Hepatocyte (in vitro differentiated cells): ENCODE measurements at places on chromosomes 12 and 14.

DNA sequence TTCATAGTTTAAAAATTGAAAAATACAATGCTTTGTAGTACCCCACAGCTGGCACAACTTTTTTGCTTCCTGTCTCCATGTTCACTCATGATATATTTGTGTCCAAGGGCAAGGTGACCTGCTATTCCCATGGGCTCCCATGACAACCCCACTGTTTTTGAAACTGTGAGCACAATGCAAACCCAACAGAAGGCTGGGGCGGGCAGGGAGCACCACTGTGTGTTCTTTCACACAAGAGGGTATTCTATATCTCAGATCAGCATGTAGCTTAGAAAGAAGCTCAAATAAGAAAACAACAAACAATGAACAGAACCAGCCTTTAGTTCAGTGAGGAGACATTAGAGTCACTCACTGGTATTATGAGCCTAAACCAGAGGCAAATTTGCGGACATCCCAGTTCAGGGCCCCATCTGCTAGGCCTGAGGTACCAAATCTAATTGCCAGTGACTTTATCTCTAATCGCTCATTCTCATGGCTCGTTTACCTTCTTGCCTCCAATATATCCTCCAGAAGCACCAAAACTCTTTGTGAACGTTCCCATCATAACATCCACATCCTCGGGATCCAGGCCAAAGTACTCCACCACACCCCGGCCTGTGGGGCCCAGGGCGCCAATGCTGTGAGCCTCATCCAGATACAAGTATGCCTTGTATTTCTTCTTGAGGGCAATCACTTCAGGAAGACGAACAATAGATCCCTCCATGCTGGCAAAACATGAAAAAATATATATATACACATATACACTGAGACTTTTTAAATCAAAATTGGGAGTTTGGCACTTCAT, 56.4 kb upstream of the ISM2 start:
- DNase-seq: no peak

DNA sequence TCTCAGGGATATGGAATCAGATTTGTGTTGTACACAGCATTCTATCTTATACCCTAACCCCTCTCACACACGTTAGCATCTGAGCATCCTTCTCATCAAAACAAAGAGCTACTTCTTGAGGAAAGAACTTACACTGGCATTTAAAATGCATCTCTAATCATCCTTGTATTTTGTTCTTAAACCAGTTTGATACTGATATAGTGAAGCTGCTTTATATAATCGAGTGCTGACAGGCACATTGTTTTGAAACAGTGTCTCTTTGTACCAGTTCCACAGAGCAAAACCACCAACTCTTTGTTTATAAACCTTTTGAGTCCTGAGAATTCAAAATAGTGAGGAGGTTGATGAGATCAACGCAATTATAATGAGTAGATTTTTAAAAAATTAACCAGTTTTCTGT, 8.8 kb downstream of the GPR33 start:
- no peak for DNase-seq

GRCh38 chr12:53887881-53888280, 50.8 kb upstream of the HOXC13 start:
- DNase-seq: no peak

- DNase-seq: peak; percentile 34
Observed at GRCh38 chr14:93905623-93906022, 21.5 kb upstream of the FAM181A start.

DNA sequence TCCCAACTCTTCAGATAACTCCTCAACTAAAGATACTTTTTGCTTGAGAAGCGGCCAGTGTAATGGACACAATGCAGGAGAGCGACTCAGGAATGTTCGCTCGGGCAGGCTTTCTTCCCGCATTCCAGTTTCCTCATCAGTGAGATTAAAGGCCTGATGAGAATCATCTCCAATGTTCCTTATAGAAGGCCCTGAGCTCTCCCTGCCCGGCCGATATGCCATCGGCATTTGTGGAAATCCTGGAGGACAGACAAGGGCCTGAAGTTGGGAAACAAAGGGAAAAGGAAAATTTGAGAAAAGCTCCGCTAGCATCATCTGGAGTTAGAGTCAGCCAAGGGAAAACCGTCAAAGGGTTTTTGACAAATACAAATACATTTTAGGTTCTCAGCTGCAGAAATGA, 38.0 kb upstream of the FOXN3 start:
- DNase-seq: no peak

DNA sequence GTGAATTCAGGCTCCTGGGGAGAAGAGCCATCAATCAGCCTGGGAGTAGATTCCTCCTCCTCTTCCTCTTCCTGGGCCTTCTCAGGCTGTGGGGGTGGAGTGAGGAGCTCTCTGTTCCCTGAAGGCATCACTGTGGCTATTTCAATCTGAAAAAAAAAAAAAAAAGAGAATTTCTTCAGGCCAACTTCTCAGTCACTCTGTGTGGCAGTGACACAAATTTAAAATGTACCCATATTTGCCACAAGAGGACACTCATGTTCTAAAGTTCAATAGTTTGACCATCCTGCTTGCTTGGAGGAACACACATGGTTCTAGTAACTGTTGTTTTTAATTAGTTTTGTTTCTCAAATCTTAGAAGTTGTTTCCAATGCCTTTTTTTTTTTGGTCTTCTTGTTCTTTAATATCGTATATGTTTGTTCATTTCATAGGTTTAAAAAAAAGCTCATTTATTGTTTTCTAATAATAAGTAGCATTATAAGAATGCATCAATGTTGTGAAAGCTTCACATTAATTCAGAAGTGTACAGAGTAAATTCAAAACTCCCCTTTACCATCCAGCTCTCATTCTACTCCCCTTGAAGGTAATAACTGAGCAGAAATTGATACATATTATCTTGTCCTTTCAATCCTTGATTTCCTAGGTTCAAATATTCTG, 23.3 kb upstream of the CCER1 start:
- peak; percentile 69 for DNase-seq

GRCh38 chr12:29640589-29641345, 143.0 kb downstream of the TMTC1 start:
- peak; percentile 74 for DNase-seq

DNA sequence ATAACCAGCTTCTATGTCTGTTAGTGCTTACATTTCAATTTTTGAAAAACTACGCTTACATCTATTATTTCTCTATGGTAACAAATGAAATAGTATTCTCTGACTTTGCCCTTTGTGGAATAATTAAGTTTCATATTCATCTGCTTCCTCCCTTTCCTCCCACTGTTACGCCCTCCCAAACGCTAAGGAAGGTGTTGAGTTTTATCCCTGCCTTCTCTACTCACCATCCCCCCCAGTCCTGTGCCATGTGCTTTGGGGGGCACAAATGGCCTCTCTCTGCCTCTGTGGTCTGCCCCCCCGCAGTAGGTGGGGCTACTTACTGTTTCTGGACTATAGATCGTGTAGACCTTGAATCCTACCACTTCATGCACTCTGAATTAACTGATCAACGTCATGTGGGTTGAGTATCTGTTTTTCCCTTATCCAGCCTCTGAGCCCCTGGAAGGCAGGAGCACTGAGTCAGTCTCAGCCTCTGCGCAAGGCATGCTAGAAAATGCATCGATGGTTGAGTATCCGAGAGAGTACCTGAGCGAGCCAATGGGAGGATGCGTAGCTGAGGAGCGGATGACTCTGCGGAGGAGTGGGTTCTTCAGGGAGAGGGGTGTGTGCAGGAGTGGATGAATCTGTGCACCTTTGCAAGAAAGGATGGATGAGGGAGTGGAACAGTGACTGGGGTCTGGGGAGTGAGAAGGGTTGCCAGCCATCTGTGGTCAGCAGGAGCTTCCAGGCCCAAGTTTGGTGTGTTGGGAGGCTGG, 114.5 kb upstream of the RTL1 start:
- no peak for DNase-seq

- no peak for DNase-seq
Observed at GRCh38 chr14:89521988-89522387, 105.0 kb upstream of the FOXN3 start.

DNA sequence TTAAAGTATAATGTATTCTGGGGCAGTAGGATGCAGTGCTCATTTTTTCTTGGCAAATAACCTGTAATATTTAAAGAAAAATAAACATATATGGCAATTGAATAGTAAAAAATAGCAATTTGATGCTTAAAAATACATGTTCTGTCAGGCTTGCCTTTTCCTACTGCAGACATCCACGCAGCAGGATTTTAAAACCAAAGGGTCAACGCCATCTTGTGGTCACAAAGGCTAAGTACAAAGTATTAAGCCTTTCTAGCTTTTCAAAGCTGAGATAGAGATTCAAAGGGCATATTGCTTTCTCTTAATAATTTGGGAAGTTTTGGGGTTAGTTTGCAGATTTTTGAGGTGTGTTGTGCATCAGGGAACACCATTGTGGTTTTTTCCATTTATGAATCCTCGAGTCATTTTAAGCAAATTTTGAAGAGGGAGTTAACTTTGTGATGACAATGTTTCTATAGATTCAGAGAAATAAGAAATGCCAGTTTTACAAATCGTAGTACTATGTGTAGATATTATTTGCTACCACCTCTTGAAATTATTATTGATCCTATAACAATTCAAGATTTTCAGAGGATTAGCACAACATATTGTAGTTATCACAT, 4.7 kb upstream of the CCER1 start:
- DNase-seq: peak; percentile 73

GRCh38 chr12:39541471-39541870, 78.1 kb downstream of the ABCD2 start:
- no peak for DNase-seq

DNA sequence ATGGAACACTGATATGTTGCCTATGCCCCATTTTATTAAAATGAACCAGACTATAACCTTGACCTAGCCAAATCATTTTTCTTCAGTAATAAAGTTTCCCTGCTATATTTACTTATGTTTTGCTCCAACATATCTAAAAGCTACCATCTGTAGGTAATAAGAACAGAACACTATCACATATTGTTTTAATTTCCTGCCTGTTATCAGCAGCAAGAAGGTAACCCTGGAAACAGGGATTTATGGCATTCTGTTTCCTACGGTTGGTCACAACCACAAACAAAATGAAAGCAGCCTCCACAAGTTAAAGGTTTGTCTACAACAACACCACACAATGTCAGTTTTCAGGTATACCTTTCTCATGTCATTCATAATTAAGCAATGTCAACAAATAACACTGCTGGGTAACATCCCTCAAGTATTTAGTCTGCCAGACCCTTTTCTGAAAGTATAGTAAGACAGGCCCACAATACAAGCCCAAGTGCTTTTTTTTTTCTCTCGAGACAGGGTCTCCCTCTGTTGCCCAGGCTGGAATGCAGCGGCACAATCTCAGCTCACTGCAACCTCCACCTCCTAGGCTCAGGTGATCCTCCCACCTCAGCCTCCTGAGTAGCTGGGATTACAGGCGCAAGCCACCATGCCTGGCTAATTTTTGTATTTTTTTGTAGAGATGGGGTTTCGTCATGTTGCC, 25.5 kb downstream of the GCH1 start:
- DNase-seq: no peak

DNA sequence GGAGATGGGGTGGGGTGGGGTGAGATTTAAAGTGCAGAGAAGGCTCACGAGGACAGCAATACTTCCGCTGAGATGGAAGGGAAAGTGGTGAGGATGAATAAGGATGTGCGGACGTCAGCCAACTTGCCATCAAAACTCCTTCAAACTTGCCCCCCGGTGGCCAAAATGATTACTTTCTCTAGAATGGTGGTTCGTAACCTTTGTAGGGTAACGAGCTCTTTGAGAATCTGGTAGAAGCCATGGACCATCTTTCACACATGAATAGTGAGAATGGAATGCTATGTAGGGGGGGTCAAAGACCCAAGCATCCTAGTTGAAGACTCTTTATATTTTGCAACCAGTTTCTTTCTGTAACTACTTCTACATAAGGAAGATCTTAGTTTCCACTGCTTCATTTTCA, 245.9 kb upstream of the DDHD1 start:
- DNase-seq: no peak
